Mucosa of descending colon (tissue), 3 donors: ENCODE measurements at places on chromosomes 1 and 21. TPM values are rescaled to one million over a fixed set of nuclear protein-coding genes. Genes with fewer than 3 reads are reported as not detected.

DNA sequence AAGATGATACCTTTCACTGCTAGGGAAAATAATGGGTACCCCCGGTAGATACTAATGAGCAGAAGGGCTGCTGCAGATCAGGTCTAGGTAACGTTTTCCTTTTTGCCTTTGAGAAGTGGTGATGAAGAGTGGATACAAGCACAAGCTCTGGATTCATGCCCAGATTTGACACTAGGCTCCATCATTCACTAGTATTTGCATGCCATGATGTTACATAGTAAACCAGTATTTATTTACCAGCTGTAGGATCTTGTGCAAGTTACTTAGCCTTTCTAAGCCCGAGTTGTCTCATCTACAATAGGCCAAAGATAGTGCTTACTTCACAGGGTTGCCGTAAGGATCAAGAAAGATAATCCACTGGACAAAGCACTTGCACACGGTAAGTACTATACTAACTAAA, 14.2 kb downstream of the PTPN14 start:
- DNase-seq = no peak

CDK18 gene
- total RNA-seq = 37.0 TPM

- DNase-seq = no peak
These were observed 315.9 kb downstream of the ST6GALNAC3 start for GRCh38 chr1:76390456-76390855.

DNA sequence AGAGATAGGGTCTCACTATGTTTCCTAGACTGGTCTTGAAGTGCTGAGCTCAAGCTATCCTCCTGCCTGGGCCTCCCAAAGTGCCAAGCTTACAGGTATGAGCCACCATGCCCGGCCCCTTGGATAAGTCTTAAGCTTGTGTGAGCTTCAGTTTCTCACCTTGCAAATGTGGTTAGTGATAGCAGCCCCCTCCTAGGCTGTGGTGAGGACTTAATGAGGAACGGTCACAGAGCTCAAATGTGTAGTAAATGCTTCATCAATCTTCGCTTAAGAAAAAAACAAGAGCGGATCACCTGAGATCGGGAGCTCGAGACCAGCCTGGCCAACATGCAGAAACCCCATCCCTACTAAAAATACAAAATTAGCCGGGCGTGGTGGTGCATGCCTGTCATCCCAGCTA, 3.0 kb downstream of the CNR2 start:
- DNase-seq = no peak

INSRR gene
- 0.06 TPM for total RNA-seq

DNA sequence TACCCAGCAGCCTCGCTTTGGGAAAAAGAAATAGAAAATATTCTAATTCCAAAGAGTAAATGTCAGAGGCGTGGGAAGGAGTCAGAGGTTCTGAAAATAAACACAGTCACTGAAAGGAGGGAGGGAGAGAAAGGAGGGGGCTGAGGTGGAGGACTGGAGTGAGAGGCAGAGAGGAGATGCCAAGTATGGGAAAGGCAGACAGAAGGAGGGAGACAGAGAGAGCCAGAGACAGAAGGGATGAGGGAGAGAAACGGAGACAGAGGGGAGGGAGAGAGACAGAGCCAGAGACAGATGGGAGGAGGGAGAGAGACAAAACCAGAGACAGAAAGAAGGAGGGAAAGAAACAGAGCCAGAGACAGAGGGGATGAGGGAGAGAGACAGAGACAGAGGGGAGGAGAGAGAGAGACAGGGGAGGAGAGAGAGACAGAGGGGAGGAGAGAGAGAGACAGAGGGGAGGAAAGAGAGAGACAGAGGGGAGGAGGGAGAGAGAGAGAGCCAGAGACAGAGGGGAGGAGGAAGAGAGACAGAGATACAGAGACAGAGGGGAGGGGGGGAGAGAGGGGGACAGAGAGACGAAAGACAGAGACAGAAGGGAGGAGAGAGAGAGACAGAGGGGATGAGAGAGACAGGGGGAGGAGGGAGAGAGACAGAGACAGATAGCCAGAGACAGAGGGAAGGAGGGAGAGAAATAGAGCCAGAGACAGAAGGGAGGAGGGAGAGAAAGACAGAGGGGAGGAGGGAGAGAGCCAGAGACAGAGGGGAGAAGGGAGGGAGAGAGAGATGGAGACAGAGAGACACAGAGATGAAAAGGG, 525.5 kb downstream of the MATN1 start:
- no peak for DNase-seq

WNT4 gene
- total RNA-seq = 4.5 TPM

DNA sequence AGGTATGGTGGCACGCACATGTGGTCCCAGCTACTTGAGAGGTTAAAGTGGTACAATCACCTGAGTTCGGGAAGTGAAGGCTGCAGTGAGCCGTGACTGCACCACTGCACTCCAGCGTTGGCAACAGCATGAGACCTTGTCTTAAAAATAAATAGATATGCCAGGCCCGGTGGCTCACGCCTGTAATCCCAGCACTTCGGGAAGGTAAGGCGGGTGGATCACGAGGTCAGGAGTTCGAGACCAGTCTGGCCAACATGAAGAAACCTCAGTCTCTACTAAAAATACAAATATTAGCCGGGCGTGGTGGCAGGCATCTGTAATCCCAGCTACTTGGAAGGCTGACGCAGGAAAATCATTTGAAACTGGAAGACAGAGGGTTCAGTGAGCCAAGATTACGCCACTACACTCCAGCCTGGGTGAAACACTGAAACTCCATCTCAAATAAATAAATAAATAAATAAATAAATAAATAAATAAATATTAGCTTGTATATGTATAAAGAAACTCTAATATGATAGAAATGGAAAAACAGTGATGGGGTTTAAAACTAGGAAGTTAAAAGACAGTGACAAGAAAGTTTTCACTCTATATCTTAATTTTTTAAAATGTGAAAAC, 18.8 kb downstream of the GATAD2B start:
- DNase-seq = no peak

DNA sequence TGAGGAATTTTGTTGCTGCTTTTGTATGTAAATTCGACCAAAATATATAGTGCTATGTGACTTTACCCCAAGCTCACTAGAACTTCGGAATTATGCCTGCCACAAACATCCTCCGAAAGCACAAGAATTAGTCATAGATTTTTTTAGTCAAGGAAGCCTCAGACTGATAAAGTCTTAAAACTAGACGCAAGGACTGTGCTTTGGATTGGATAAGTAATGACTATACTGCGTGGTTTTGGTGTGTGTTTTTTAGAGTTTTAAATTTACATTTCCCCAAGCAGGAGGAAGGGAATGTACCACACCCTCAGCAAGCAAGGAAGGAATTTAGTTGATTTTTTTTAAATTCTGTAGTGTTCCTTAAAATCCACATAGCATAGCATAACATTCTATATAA, 10.3 kb downstream of the WLS start:
- DNase-seq = no peak

DNA sequence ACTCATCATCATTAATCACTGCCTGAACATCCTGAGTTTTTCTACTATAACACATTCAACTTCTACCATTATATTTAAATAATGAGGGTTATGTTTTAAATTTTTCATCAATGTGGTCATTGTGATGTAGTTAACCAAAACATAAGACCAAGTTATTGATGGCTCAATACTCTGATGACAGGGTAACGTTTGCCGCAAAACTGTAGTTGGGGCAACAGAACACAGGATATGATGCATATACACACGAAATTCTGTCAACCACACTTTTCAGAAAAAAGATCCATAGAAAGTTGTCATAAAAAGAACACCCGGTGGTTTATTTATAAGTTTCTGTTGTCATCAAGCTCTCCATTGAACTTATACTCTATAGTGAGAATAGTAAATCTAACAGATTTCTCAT, 121.7 kb upstream of the COL11A1 start:
- no peak for DNase-seq

TIE1 gene
- total RNA-seq = 8.0 TPM

MRPS14 gene
- 24.0 TPM for total RNA-seq

ARMH1 gene
- total RNA-seq = 4.1 TPM

DNA sequence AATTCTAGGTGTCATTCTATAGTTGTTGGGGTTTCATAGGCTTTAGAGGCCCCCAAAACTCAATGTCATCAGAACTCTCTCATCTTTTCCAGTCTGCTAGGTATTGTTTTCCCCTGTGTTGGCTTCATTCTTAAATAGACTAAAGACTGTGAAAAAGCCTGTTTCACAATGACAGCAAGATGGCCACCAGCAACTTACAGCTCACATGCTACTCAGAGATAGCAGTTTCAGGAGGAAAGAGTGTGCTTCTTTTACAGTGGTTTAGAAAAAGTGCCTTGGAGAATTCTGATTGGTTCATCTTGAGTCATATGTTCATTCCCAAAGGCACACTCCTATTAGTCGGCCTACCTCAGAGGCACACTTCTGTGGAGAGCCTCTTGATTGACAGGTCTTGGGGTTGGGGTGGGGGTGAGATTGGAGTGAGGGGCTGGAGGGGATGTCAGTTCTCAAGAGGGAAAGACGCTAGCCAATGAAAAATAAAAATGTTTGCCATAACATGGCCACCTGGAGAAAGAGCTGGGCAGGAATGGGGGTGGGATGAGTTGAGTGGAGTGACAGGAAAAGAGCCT, 8.5 kb downstream of the IL23R start:
- no peak for DNase-seq

SCP2 gene
- total RNA-seq = 228 TPM

DNA sequence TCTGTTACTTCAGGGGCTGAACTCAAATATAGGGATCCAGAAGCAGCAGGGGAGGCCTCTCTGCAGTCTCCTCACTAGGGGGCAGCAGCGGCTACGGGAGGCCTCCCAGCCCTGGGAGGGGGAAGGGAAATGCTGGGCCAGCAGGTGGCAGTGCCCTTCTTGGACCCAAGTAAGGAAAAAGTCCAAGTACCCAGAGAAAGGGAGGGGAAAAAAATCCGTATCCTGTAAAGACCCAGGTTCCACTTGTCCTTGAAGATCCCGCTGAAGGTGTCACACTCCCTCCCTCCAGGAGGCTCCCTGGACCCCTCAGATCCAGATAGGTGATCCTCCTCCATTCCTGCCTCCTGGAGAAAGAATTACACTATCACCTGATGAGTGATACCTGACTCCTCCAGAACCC, 14.1 kb upstream of the NUAK2 start:
- DNase-seq = peak; percentile 86

HSD11B1 gene
- total RNA-seq = 2.8 TPM

DNA sequence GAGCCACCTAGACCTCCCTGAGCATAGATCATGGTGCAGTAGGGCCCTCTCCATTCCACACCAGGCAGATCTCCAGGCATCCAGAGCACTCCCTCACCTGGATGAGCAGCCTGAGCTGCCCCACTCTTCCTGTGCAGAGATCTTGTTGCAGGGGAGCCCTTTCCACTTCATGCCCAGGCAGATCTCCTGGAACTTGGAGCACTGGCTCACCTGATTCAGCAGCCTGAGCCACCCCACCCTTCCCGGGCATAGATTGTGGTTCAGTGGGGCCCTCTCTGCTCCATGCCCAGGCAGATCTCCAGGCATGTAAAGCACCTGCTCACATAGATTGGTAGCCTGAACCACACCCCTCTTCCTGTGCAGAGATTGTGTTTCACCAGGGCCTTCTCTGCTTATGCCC, 78.0 kb downstream of the SEC16B start:
- no peak for DNase-seq

DNA sequence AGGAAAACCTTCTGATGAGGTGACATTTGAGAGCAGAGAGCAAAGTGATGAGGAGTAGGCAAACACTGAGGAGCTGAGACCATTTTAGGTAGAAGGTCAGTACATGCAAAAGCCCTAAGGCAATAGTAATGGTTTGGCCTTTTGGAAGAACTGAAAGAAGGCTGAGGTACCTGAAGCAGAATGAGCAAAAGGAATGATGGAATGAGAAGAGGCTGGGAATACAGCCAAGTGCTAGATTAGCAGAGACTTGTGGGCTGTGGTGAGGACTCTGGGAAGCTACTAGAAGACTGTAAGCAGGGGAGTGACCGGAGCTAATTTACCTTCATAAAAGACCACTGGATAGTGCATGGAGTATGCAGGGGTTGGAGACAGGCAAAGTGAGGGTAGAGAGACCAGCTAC, 77.9 kb downstream of the GFI1 start:
- DNase-seq = no peak

DNA sequence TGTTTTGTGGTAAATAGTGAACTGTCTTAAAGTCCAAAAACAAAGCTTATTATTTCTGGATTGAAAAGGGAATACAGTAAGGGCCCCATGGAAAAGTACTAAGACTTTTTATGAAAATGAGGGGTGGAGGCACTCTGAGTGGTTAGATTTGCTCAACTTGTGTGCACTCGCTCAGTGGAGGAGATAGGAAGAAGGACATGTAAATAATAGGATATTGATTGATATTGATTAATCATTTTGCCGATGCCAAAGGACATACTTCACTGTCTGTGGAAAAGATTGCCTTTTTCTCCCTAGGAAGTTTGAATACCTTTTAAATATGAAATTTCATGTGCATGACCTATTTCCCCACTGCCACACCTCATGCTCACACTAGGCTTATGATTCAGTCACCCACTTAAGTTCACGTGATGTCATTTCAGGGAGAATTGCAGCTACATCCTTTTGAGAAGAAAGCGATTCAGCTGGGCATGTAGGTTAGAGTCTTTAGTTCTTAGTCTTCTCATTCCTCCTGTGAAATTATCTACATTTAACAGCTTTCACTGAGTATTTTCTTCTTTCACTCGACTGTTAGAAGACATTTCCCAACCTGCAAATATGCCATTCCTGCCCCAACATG, 5.0 kb downstream of the MTR start:
- DNase-seq = no peak

- DNase-seq = no peak
These were observed 25.6 kb downstream of the AK2 start for GRCh38 chr1:33010932-33011731.

SPRR5 gene
- not detected for total RNA-seq

DNA sequence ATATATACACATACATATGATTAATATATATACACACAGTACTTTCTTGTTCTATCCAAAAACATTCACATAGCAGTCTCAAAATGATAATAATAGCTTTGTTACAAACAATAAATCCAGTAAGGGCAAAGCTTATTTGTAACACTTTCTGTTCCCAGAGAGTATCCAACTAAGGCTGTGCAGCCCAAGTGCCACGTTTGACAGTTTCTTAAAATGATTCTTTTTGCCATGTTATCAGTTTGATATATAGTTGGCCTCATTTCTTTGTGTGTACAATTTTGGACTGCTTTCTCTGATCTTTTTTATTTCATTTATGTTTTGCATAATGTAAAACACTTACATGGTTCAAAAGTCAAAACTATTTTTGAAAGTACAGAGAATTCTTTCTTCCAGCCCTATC, 11.8 kb downstream of the KCNE1 start:
- no peak for DNase-seq

DAB1 gene
- 2.0 TPM for total RNA-seq

- no peak for DNase-seq
These were observed 72.2 kb downstream of the PHTF1 start for GRCh38 chr1:113686891-113687618.

- peak; percentile 41 for DNase-seq
These were observed 823 bp upstream of the PRKAA2 start for GRCh38 chr1:56644064-56644918.

ERG gene
- 4.0 TPM for total RNA-seq

- no peak for DNase-seq
These were observed 26.2 kb downstream of the RLF start for GRCh38 chr1:40187399-40187798.

C1QB gene
- 217 TPM for total RNA-seq

DNA sequence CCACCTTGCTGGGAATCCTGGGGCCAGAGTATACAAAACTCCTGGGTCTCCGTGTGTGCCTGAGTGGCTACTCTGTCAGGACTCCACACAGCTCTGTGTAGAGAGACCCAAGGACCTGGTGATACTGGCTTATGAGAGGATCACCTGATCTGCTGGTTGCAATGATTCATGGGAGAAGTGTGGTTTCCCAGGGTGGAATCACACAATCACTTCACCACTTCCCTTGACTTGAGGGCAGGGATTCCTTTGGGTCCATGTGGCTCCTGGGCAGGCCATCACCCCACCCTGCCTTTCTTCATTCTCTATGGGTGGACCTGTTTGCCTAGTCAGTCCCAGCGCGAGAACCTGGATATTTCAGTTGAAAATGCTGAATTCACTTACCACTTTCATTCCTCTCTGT, 13.3 kb downstream of the PRSS38 start:
- no peak for DNase-seq
